ENCODE measurements at places on chromosomes 3 and 15.

GRCh38 chr15:100030586-100031229, 297.5 kb upstream of the LYSMD4 start:
- DNase-seq: no peak

- no peak for DNase-seq
Measured at GRCh38 chr3:170323331-170323730, 34.2 kb upstream of the SKIL start.

GRCh38 chr3:189530822-189531221, 100.4 kb upstream of the TP63 start:
- DNase-seq: no peak

- DNase-seq: no peak
Measured at GRCh38 chr15:26081758-26082220, 218.7 kb upstream of the ATP10A start.

DNA sequence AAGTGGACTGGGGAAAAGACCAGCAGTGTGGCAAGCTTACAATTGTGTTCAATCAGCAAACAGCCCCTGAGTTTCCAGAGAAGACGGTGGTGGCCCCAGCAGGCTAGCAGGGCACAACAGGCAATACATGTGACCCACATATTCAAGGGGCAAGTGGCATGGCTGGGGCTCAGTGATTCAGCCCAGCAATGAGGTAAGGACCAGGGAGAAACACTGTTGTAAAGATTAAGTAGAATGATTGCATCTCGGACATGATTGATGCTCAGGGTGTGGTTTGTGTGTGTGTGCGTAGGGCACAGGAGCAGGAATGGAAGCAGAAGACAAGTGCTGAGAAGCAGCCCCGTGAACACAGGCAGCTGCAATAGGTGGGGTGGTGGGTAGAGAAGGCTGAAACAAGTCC, 37.9 kb downstream of the KLHL6 start:
- DNase-seq: no peak

GRCh38 chr15:81221449-81221848, 24.8 kb downstream of the IL16 start:
- DNase-seq: no peak

GRCh38 chr3:78670094-78670493, 1097.7 kb downstream of the ROBO1 start:
- no peak for DNase-seq

- DNase-seq: no peak
Measured at GRCh38 chr3:185939721-185940120, 1.9 kb upstream of the TRA2B start.

- DNase-seq: no peak
Measured at GRCh38 chr3:133937061-133937686, 41.5 kb upstream of the RAB6B start.

GRCh38 chr3:10475983-10476382, 29.4 kb downstream of the ATP2B2 start:
- no peak for DNase-seq

DNA sequence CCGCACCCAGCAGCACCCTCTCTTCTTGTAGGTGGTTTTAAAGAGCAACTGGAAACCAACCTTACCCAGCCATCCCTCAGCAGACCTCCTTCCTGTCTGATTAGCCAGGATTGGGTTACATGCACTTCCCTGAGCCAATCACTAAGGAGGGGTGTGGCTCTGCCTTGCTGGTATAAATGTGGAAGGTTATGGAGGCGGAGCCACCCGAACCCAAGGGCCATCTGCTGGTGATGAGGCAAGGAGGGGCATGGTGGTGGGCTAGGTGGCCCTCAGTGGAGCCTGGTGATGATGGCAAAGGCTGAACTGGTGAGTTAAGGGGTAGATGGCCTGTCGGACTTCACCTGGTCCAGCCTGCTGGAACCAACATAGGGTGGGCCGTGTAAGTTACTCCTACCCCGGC, 39.8 kb downstream of the CCDC33 start:
- peak; percentile 62 for DNase-seq

- DNase-seq: no peak
Measured at GRCh38 chr3:134704556-134704955, 53.7 kb upstream of the KY start.

- peak; percentile 33 for DNase-seq
Measured at GRCh38 chr3:13078163-13078905, 5.1 kb upstream of the IQSEC1 start.

DNA sequence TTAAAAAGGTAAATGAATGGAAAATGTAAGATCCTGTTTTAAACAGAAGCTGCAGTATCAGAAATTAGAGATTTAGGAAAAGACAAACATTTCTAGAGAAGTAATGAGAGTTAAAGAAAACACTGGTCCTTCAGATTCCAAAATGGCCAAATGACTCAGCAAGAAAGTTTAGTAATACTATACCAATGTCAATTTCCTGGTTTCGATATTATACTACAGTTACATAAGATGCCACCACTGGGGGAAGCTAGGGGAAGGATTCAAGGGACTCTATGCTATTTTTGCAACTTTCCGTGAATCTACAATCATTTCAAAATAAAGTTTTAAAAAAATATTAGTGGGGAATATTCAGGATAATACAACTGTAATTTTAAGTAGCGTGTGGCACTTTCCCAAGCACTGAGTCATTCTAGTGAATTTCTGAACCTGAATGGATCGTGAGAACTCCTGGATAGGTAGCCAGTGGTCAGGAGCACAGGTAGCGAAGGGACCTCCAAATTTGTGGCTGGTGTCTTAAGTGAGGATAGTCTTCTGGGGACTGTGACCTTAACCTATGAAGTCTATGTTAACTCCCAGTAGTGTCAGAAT, 37.6 kb downstream of the TMCC1 start:
- no peak for DNase-seq

DNA sequence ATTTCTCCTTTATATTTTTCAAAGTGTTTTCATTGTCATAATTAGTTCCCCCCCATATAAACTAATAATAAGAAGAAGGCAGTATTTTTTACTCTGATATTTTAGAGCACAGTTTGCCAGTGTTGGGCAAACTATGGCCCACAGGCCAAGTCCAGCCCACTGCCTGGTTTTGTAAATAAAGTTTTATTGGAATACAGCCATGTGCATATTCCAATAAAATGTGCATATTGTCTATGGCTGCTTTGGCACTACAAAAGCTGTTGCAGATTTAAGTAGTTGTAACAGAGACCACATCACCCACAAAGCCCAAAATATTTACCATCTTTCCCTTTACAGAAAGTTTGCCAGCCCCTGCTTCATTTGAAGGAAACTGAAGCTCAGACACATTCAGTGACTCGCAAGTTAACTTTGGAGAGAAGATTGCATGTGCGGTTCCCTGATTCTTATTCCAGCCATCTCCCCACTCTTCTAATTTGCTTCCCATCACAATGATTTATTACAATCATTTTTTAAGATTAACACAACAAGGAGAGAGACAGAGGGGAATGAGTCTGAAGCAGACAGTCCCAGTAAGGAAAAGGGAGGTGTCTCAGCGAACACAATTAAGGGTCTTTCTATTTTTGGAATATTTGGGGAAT, 48.9 kb downstream of the RFTN1 start:
- DNase-seq: no peak

GRCh38 chr15:54387799-54388198, 409.6 kb downstream of the UNC13C start:
- no peak for DNase-seq

- DNase-seq: no peak
Measured at GRCh38 chr15:52095597-52096262, 16.8 kb downstream of the BCL2L10 start.

DNA sequence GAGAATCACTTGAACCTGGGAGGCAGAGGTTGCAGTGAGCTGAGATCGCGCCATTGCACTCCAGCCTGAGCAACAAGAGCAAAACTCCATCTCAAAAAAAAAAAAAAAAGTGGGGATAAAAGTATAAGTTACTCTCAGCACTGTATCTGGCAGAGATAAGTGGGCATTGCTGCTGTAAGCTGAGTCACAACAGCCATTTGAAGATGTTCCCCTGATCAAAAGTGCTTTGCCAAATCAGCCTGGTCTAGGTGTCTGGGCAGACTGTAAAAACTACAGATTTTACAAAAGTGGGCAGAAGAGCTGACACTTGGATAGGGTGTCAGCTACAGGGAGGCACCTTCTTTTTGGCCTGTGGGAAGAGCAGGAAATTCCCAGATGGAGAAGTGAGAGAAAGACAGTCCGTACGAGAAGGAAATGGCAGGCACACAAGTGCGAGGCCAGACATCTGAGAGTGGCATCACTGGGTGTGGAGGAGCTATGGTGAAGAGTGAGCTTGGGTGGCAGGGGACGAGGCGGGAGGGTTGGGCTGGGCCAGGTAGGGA, 78.5 kb downstream of the TRAK1 start:
- no peak for DNase-seq

- DNase-seq: no peak
Measured at GRCh38 chr15:87606971-87607370, 649.6 kb downstream of the NTRK3 start.

GRCh38 chr3:103729547-103729946, 1294.7 kb downstream of the ZPLD1 start:
- no peak for DNase-seq

- DNase-seq: no peak
Measured at GRCh38 chr15:57060799-57061198, 142.4 kb downstream of the TCF12 start.

GRCh38 chr3:70488816-70489215, 176.4 kb upstream of the MDFIC2 start:
- DNase-seq: no peak

DNA sequence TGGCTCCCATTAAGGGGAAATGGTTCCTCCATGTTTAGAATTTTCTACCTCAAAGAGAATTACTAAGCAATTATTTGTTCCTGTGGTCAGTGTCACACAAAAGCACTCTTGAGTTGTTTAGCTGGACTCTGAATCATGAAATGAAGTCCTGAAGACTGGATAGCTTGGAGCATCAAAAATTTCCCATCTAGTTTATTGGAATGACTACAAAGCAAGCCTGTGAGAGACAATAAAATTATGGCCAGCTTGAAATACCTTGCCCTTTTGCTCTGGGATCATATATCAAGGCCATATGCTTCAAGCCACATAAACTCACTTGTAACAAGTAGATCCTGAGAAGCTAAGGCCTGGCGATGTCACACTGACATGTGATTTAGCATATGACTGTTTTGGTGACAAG, 292.3 kb downstream of the TIGIT start:
- DNase-seq: peak; percentile 82

DNA sequence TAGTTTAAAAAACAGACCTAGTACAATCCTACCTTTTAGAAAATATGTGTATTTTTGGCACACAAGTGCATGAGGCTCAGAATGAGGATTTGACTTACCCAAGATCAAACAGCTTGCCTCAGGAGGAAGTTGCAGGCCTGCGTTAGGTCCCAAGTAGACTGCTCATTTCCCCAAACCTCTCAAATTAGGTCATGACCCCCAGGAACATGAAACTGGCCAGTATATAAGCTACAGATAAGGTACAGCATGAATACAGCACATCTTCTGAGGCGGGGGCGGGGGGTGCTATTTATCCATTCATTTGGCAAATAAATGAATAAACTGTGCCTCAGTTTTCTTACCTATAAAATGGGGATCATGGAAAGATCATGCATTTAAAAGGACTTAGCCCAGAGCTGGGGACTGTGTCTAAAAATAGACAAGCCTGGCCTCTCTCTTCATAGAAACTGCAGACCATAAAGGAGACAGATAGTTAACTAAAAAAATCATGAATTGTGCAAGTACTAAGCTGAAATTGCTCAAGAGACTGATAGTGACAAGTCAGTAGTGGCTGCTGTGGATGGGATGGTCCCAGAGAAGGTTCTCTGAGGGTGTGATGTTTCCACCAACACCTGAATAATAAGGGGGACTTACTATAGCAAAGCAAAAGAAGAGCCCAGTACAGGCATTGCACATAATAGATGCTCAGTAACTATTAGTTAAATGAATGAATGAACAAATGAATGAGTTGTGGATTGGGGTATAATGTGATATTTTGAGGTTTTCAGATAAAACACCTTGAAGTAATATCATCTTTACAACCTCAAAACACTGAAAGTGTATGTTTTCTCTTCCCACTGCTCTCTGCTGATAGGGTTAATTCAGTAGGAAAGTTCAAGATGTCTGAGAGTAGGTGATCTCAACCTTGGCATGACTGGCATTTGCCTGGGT, 258.5 kb upstream of the PROK2 start:
- DNase-seq: no peak

- DNase-seq: no peak
Measured at GRCh38 chr3:65638301-65638700, 400.4 kb downstream of the MAGI1 start.

DNA sequence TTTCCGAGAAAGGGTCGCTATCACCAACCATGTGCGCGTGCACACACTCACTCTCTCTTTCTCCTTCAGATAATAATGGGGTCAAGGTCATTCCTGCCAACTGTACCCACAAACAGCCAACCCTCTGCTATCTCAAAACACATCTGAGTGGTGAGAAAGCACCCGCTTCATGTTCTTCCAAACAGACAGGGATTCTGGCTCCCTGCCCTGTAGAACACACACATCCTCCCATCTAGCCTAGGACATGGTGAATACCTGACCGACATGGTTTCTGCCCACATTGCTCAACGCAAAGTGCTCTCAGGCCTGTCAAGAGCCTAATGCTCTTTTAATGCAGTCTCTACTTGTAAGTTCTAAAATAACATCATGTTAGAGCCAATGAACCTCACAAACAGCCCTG, 302.2 kb downstream of the FOXP1 start:
- DNase-seq: no peak

- no peak for DNase-seq
Measured at GRCh38 chr3:26668171-26668570, 45.6 kb downstream of the LRRC3B start.

DNA sequence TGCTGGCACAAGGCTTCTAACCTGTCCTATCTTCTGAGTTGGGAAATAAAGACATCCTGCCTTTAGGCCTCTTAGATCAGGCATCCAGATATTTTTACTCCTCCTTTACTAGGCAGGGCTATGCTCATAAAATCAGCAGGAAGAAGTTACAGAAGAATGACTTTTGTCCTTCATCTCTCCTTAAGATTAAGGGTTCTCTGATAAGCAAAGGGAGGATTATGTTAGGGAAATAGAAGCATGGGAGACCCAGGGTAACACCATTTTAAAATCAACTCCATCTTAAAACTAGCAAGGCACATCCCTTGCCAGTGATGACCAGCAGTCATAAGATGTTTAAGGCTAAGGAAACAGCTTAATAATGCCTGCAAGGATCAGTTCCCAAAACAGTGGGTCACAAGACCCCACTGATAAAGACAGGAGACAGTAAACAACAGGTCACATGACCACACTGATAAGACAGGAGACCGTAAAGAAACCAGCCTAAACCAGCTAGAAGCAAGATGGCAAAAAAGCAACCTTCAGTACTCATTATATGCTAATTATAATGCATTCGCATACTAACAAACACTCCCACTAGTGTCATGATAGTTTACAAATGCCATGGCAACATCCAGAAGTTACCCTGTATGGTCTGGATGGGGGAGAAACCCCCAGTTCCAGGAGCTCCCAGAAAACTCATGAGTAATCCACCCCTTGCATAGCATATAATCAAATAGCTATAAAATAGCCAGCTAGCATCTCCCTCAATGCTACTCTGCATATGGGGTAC, 14.5 kb upstream of the EHHADH start:
- no peak for DNase-seq

GRCh38 chr3:189508784-189509501, 122.2 kb upstream of the TP63 start:
- DNase-seq: no peak

GRCh38 chr15:72492733-72493132, 18.6 kb downstream of the ARIH1 start:
- no peak for DNase-seq
